Activated gamma-delta T cell treated with anti-CD3 and anti-CD28 coated beads, Interleukin-2, amount 50 U/mL, for 16 hours (primary cell): ENCODE measurements at places on chromosomes 5 and 9.

GRCh38 chr9:135811801-135812200 lies 95.5 kb downstream of the CAMSAP1 start:
- DNase-seq: no peak

DNA sequence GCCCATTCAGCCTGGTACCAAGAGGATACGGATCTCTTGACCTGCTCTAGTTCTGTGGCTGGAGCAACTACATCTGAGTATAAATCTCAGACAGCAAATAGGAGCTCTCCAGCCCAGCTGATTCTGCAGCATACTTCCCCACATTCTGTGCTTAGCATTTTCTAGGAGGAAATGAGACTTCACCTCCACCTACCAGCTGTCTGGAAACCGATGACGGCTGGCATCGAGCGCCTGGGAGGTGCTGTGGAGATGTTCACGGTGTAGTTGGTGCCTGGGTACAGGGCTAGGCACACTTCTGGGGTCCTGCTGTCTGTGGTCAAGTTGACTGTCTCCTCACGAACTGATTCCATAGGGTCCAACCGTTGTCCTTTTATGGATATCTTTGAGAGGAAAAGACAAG lies 63.6 kb downstream of the SUSD1 start:
- DNase-seq: no peak

- no peak for DNase-seq
Observed at GRCh38 chr9:35490155-35490909, 421 bp downstream of the RUSC2 start.

- no peak for DNase-seq
Observed at GRCh38 chr5:89350684-89351083, 467.7 kb upstream of the MEF2C start.

GRCh38 chr9:134698111-134698510 lies 56.5 kb downstream of the COL5A1 start:
- no peak for DNase-seq

- no peak for DNase-seq
Observed at GRCh38 chr9:98428454-98428853, 173.0 kb upstream of the TBC1D2 start.

- no peak for DNase-seq
Observed at GRCh38 chr9:19104515-19105282, 2.0 kb upstream of the HAUS6 start.

- DNase-seq: no peak
Observed at GRCh38 chr5:137335493-137335892, 163.6 kb downstream of the SPOCK1 start.

DNA sequence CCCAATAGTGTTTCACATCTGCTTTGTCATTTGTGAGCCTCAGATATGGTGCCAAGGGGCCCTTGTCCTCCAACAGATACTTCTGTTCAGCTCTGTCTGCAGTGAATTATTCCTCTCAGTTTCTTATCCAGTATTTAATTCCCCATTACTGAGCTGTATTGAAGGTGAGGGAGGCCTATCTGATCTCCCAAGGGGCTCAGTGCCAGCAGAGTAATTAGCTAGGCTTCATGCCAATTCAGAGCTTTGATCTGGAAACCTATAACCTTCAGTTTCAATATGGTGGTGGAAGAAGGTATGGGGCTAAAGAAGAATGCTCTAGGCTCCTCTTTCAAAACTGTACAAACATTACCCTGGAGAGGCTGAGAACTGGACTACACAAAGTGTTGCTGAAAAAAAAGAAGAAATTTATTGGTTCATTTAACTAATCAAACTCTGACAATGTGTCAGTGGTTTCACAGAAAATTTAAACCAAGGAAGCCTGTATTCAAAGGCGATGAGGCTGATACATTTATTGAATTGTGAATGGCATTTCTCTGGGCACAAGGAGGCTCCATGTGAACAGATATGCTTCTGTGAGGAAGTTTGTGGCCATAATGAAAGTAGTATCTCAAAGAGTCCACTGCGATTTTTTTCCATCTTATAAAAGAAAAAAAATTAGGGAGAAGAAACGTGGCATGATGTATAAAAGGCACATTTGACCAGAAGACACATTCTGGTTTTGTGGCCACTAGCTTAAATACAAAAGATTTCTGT lies 397.8 kb downstream of the TLE4 start:
- DNase-seq: no peak

DNA sequence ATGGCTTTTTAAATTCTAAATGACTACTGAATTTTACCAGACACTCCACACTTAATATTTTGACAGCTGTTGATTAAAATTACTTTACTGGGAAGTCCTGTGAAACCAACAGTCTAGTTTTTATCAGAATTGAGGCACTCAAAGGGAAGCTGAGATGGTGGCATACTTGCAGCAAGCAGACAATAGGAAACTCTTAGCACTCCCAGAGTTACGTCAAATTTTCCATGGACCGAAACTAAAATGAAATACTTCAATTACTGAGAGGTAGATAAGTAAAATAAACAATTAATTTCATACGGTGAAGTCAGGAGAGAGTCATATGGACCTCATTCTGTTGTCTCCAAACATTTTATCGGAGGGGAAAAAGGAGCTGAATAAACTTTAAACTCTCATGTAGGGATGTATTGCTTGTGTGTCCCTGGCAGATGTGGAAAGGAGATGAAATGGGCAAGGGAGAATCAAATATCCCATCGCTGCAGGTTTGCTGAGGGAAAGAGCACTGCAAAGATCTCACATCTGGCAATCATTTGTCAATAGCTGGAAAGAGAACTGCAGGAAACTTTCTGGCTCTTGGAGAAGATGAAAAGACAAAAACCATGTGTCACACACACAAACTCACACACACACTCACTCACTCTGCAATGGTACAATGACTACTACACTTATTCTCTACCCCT lies 189.4 kb downstream of the BNC2 start:
- DNase-seq: no peak

DNA sequence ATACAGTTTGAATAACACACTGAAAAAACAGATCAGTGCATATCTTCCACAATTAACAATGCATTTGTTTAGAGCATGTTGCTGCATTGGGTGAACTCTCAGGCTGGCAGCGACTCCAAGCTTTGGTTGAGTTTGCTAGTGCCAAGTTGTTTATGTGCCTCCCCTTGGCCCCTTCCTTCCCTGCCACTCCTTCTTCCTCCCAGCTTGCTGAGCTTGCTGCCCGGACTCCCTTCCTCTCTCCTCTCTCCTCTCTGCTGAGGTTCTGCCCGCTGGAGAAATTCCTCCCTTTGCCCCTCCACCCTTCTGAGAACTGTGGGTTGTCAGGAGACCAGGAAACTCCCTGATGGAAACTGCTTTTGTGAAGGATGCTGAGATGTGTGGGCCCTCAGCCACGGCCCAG lies 247.3 kb downstream of the PDZD2 start:
- no peak for DNase-seq

DNA sequence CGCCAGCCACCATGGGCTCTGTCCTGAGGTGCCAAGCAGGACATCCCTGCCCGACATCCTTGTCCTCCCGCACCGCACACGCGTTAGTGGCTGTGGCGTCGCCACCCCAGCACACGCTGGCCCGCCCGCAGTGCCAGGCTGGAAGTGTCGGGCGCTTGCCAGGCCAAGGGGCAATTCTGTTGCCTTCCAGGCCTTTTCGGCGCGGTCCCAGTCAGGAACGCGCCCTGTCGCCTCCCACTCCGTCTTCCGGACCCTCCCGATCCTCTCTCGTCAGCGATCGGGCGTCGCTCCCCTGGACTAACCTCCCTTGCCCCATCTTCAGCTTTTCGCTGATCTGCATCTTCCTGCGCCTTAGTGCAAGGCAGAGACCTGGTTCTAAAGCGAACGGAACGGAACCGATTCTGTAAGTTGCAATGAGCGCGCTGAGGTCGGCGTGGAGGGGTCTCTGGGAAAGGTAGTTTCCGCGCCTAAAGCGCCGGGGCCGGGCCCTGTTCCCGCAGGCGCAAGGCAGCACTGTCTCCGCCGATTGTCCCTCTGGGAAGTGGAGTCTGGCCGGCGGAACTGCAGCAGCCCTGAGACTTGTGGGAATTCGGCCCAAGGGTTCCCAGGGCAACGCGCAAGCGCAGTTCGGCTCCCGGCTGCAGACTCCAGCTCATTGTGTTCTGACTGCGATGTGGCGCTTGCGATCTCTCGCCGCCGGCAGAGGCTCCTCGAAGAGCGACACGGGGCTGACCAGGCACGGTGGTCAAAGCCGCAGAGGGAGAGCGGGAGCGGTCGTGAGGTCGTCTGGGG lies at the start of gene ZNF454:
Gene ZNF454 (plus strand): TSS at position 630 of the 792 bp plus-strand sequence. CDS start 1,594 bp downstream, outside the sequence.
- no peak for DNase-seq

- DNase-seq: no peak
Observed at GRCh38 chr9:86660146-86660943, 287.0 kb downstream of the GAS1 start.

- no peak for DNase-seq
Observed at GRCh38 chr5:9498541-9499497, 47.1 kb downstream of the SEMA5A start.

- no peak for DNase-seq
Observed at GRCh38 chr9:78566521-78566920, 269.6 kb downstream of the PSAT1 start.

- DNase-seq: no peak
Observed at GRCh38 chr9:105757496-105758251, 63.3 kb downstream of the TMEM38B start.

DNA sequence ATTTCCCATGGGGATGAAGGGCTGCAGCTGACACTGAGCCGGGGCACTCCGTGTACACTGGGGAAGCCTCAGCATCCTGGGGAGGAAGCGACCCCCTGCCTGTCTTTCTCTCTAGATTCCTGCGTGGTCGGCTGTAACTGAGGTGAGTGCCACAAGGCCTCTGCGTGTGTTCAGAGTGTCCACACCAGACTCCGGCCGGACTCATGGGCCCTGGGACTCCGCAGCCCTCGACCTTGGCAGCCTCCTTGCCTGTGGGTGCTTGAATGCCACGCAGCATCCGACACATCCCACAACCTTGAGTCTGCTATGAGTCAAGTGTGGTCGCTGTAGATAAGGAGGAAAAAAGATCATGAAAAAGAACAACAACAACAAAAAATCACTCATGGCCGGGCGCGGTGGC lies 23.4 kb downstream of the PAEP start:
- DNase-seq: no peak

DNA sequence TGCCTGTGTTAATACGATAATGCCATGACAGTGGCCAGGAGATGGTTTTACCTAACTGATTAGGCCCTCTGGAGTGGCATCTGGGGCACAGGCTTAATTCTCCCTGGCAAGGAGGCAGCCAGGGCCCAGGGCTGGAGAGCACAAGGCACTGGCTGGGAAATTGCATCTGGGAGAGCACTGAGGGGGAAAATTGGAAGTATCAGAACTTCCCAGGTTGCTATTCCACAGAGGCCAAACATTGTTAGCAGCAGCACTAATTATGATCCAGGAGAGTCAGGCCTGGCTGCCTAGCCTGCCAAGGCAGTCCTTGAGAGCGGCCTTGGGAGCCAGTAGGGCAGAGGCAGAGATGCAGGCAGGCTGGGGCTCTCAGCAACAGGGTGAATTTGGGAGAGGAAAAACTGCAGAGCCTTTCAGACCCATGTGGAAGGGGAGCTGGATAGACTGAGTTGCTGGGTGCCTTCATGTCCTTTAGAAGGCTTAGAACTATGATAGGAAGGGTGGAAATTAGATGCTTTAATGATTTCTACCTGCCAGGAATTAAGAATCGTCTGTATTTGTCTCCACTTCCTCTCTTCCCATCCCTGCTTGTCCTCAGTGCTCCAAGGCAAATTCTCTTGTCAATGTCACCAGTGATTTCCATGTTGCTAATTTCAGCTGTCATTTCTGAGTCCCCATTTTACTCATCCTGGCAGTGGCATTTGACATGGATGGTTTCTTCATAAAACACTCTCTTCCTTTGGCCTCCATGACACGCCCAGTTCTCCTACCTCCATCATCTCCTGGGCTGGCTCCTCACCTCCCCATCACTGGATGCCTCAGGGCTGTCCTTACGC lies 56.1 kb upstream of the HSPA9 start:
- DNase-seq: no peak

DNA sequence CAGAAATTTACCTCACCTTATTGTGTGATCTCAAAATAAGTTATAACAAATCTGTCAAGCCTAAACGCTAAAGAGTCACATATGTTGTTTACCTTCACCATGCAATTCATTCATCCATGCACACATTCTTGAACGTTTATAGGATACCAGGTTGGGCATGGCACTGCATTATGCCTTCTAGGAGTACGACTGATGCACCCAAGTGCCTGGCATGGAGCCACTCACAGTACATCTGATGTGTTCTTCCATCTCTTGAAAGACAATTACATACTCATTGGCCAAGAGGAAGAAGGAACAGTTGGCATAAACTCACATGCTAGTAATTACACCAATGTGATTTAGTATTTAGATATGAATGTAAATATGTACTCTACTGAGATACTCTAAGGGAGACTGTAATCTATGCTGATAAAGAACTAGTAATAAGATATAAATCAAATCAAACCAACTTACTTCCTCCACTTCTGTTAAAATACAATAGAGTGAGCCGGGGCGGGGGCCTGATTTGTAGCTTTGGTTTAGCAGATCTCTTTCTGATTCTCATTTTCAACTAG lies 90.7 kb downstream of the LPAR1 start:
- DNase-seq: no peak

DNA sequence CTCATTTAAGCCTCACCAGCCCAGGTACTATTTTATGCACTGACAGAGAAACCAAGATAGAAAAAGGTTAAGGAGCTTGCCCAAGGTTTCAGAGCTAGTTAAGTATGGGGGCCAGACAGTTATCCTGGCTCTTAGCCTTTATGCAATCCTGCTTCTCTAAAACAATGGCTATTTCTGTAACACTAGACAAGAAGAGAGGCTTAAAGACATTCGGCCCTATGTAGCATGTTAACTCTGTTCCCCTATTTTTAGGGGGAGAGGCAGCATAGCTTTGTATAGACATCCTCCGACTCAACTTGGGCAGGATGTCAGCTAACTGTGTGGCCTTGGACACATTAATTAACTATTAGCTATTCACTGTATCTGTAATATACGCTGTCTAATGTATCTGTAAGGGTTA lies 54.6 kb downstream of the LHFPL2 start:
- no peak for DNase-seq

GRCh38 chr9:16449076-16449730 lies 421.3 kb downstream of the BNC2 start:
- DNase-seq: no peak

- DNase-seq: no peak
Observed at GRCh38 chr5:112366987-112367386, 52.1 kb downstream of the EPB41L4A start.

DNA sequence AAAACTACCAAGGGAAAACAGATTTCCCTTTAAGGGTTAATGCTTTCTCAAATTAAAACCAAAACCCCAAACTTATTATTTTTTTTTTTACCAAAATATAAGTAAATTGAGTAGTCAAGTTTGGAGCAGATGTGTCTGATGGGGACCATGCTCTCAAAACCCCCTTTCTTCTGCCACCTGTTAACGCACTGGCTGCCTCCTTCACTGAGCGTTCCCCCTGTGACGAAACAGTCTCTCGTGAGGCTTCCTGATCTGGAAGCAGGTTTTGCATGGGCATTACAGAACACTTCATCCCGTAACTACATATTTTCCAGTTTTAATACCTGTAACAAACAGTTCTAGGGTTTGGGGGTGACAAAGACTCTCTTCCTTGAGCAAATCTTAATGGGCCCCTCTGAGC lies 59.4 kb downstream of the ANKH start:
- DNase-seq: no peak

GRCh38 chr5:177600508-177601018 lies 631 bp downstream of the B4GALT7 start:
- no peak for DNase-seq

GRCh38 chr5:126542441-126542840 lies 52.6 kb downstream of the ALDH7A1 start:
- DNase-seq: no peak

GRCh38 chr9:108397286-108397685 lies 458.5 kb downstream of the ACTL7B start:
- DNase-seq: no peak

- DNase-seq: no peak
Observed at GRCh38 chr9:5976674-5977397, 38.6 kb downstream of the RANBP6 start.

GRCh38 chr9:126979461-126979860 lies 64.9 kb downstream of the RALGPS1 start:
- no peak for DNase-seq
